ENCODE measurements at places on chromosomes 1 and 21. TPM values are rescaled to one million over a fixed set of nuclear protein-coding genes. Genes with fewer than 3 reads are reported as not detected.

DNA sequence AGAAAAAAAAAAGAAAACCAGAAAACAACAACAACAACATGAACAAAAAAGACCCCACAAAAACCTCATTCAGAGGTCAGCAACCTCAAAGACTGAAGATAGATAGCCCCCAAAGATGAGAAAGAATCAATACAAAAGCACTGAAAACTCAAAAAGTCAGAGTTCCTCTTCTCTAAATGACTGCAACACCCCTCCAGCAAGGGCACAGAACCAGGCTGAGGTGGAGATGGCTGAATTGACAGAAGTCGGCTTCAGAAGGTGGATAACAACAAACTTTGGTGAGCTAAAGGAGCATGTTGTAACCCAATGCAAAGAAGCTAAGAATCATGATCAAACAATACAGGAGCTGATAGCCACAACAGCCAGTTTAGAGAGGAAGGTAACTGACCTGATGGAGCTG is 17.0 kb downstream of the RAB3GAP2 start:
- no peak for DNase-seq

DNA sequence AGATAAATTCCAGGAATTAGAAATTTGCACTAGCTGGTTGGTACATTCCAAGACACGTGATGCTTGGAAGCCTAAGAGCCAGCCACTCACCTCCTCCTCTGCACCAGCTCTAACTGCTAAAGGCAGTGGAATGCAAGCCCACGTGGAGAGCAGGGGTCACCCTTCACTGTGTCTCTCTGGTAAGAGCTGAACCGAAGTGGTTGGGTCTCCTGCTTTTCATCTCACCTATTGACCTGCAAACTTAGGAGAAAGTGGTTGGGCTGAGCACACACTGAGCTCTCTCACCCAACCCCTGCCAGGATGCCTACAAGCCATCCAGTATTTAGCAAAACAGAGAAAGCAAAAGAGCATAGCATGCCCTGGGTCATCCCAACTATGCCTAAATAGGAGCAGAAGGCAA is 19.3 kb downstream of the HAO2 start:
- DNase-seq = no peak

GRCh38 chr1:209238356-209238755 is 345.2 kb upstream of the CAMK1G start:
- DNase-seq = peak; percentile 33

- peak; percentile 28 for DNase-seq
Measured at GRCh38 chr1:174743654-174744561, 255.8 kb upstream of the CACYBP start.

GRCh38 chr1:212542761-212543187 is 65.8 kb upstream of the ATF3 start:
- DNase-seq = no peak

GRCh38 chr21:17402937-17403336 is 109.9 kb upstream of the CXADR start:
- DNase-seq = no peak

The RXRG gene
- not detected for total RNA-seq

- no peak for DNase-seq
Measured at GRCh38 chr1:1558591-1558990, 16.1 kb downstream of the SSU72 start.

DNA sequence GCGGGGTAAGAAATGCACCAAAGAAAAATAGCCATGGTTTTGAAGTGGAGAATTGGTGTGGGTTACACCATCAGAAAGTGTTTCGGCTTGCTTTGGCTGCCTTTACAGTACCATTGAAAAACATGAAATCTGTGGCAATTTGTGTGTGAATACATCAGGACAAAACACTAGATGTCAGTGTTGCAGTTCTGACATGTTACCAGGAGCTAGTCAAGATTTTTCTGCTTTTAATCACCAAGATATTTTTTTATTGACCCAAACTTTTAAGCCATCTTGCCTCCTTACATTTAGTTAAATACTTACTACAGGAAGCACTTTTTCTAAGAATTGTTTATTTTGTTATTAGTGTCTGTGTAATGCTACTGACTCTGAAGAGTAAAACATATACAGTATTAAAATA is 14.3 kb downstream of the RRP15 start:
- peak; percentile 32 for DNase-seq

- DNase-seq = peak; percentile 57
Measured at GRCh38 chr1:117368116-117369108, 1.2 kb downstream of the MAN1A2 start.

DNA sequence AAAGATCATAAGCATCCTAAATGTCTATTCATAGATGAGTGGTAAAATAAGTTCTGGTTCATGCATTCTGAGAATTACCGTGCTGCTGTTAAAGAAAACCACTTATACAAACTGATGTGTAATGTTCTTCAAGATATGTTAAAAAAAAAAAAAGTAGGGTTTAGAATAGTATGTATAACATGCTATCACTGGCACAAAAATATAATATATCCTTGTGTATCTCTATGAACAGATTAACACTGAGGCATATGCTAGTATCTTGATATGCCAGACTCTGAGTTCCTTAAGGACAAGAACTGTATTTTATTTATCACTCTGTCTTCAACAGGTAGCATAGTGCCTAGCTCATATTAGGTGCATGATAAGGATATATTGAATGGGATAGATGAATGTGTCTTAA is 108.9 kb downstream of the HS2ST1 start:
- no peak for DNase-seq

- no peak for DNase-seq
Measured at GRCh38 chr1:93605026-93605568, 76.5 kb downstream of the BCAR3 start.

The TNNT2 gene
- total RNA-seq = 1.3 TPM

- no peak for DNase-seq
Measured at GRCh38 chr1:167651161-167651693, 21.2 kb downstream of the RCSD1 start.

- no peak for DNase-seq
Measured at GRCh38 chr1:209584231-209584672, 738 bp downstream of the CAMK1G start.

GRCh38 chr1:6762060-6762459 is 23.2 kb upstream of the CAMTA1 start:
- peak; percentile 93 for DNase-seq
